ENCODE measurements at places on chromosomes 3 and 15.

DNA sequence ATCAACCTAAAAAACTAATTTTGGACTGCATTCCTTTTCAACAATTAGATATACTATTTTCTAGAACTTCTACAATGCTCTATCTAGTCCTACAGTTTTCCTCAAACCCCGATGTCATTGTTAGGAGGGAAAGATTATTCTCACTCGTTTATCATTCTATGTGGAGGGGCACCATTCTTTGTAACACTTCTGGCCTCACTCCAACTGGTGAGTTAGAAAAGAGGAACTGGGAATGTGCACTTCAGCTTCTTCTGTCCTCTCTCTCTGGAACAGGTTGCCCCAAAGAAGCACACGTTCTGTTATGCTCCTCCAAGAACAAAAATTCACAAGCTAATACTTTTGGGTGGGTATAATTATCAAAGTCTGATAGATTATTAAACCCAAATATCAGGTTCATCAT, 137.9 kb downstream of the UACA start:
- no peak for DNase-seq

- no peak for DNase-seq
Observed at GRCh38 chr3:37703626-37704025, 158.1 kb upstream of the CTDSPL start.

DNA sequence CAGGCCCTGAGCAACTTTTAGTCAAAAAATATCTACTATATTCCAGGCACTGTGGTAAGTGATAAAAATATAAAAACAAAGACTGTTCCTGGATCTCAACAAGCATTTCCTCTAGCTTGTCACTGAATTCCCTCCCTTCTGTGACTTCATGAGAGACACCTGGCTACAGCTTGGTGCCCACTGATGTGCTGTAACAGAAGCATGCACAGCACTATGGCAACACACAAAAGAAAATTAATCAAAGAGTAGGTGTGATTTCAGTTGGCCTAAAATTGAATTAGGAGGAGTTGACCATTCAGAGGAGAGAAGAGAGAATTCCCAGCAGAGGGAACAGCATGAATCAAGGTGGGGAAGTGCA, 158.9 kb upstream of the LPP start:
- no peak for DNase-seq

DNA sequence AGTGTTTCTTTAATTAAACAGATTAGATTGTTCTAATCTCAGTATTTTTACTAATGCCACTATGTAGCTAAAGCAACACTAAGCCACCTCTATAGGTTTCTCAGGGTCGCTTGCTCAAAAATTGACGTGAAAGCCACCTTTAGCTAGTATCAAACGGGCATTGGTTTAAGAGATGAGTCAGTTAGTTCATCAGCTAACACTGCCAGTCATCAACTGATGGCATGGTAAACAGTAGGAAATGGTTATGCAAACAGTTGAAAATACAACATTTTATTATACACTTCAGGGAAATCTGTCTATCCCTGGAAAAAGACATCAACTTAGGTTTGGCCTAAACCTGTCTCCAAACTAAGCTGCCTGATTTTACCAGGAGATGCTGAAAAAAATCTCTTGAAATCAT, 582.3 kb upstream of the NAALADL2 start:
- DNase-seq: no peak

GRCh38 chr3:134147411-134147810, 103.2 kb downstream of the RYK start:
- no peak for DNase-seq

GRCh38 chr3:45555086-45555591, 39.4 kb upstream of the LIMD1 start:
- DNase-seq: no peak

DNA sequence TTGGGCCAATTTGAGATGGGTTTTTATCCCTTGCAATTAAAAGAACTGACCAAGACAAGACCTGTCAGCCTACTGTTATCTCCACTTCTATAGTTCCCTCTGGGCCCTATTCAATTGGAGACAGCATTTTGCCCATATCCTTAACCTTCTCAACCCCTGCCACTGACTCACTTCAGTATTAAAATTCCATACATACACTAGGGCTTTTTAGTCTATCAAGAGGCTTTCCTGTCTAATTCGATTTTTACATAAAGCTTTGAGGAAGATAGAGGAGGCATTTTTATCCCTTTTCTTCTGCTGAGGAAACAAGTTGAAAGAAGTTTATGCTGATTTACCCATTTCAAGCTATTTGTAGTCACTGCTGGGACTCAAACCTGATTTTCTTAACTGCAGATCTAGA, 51.1 kb downstream of the GTF2E1 start:
- no peak for DNase-seq

- DNase-seq: no peak
Observed at GRCh38 chr3:114274929-114275328, 18.9 kb upstream of the TIGIT start.

- no peak for DNase-seq
Observed at GRCh38 chr3:12296511-12296910, 7.6 kb downstream of the PPARG start.

Measured in CD4-positive, alpha-beta T cell treated with Interleukin-4 for 4 hours (primary cell).